Activated CD8-positive, alpha-beta T cell treated with anti-CD3 and anti-CD28 coated beads, Interleukin-2, amount 10 ng/mL, durations not matched to agents 7 days and 5 days (primary cell): ENCODE measurements at places on chromosomes 13 and 19. TPM values are rescaled to one million over a fixed set of nuclear protein-coding genes. Genes with fewer than 3 reads are reported as not detected.

SCN1B gene
- 0.37 TPM for total RNA-seq

JAK3 gene
- total RNA-seq = 125 TPM

PTGER1 gene
- 0.32 TPM for total RNA-seq

ATXN8OS gene
- total RNA-seq = not detected

SLC5A5 gene
- 1.8 TPM for total RNA-seq

CFD gene
- total RNA-seq = 2.1 TPM

C19orf85 gene
- total RNA-seq = not detected

ADM5 gene
- 4.5 TPM for total RNA-seq

LYPD5 gene
- 1.1 TPM for total RNA-seq

MYO16 gene
- total RNA-seq = not detected

LMTK3 gene
- total RNA-seq = 3.7 TPM
